ENCODE measurements at places on chromosomes 2 and 18.

GRCh38 chr2:217849154-217849975 lies 153.4 kb downstream of the TNS1 start:
- DNase-seq = no peak

DNA sequence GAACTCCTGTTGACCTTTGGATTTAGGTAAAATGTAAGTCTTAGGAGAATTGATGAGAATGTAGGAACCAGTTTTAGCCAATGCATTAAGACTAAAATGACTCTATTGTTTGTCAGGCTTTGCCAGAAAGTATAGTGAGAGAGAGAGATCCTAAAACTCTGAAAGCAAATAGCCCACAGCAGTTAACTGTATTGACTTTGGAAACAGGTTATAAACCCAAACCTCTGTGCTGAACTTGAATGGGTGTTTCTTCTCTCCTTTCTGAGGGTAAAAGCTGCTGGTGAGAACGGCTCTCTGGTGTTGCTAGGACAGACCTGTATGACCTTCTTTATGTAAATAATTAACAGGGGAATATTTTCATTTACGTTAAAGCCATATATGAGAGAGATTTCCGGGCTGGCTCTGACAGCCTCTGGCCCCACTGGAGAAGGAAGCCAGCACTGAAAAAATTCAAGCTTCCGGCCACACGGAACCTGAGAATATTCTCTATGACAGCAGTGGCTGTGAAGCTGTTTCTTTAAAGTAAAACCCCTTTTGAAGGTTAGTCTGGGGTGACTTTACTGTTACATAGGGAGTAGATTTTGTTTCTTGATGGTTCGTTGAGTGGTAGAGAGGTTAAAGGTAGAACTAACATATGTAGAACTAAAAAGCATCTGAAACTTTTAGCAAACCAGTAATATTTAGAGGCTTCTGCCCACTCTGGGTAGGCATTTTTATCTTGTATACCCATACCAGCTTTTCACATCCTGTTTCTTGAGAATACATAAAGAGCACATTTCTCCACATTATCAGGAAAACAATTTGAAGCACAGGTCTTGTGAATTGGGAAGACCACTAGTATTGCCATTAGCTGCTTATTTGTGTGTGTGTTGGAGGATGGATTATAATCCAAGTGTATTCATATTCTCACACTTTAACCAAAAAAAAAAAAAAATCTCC lies 123.8 kb downstream of the SPTBN1 start:
- DNase-seq = no peak

DNA sequence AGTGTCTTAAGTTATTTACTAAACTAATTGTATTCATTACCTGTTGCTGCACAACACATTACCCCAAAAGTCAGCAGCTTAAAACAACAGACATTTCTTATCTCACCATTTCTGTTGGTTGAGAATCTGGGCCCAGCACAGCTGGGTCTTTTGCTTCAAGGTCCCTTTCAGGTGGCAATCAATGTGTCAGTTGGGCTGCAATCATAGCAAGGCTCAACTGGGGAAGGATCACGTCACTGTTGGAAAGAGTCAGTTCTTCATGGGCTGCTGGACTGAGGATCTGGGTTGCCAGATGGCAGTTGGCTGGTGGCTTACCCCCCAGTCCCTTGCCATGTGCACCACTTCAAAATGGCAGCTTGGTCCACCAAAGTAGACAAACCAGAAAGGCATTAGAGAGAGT lies 261.2 kb downstream of the SUCLG1 start:
- DNase-seq = no peak

DNA sequence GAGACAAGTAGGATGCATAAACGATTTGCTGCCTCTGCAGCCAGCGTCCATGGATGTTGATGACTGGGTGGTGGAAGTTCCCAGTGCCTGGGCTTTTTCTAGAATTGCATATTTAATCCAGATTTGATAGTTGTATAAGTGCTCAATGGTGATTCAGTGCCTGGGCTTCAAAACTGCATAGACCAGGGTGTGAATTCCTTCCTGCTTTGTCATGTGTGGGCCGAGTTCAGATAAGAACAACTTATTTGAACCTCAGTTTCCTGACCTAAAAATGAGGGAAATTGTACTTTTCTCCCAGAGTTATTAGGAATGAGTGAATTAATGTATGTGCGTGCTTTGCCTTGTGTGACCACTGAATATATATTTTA lies 154.6 kb downstream of the WDSUB1 start:
- peak; percentile 51 for DNase-seq

GRCh38 chr18:28574175-28574574 lies 397.2 kb upstream of the CDH2 start:
- no peak for DNase-seq

DNA sequence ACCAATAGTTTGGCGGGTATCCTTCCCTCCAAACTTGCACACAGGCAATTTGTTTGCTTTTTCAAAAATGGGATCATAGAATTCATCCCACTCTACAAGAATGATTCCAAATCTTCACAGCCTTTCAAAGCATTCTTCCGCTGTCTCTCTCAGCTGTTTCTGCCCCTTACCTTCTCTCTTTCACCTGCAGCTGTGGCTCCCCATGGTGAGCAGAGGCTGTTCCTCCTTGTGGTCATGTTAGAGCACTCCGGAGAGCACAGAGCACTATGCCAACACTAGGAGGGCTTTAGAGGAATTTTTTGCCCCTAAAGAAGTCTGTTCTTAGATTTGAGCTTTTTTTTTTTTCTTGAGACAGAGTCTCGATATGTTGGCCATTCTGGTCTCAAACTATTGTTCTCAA lies 30.4 kb downstream of the MTHFD2 start:
- DNase-seq = no peak

DNA sequence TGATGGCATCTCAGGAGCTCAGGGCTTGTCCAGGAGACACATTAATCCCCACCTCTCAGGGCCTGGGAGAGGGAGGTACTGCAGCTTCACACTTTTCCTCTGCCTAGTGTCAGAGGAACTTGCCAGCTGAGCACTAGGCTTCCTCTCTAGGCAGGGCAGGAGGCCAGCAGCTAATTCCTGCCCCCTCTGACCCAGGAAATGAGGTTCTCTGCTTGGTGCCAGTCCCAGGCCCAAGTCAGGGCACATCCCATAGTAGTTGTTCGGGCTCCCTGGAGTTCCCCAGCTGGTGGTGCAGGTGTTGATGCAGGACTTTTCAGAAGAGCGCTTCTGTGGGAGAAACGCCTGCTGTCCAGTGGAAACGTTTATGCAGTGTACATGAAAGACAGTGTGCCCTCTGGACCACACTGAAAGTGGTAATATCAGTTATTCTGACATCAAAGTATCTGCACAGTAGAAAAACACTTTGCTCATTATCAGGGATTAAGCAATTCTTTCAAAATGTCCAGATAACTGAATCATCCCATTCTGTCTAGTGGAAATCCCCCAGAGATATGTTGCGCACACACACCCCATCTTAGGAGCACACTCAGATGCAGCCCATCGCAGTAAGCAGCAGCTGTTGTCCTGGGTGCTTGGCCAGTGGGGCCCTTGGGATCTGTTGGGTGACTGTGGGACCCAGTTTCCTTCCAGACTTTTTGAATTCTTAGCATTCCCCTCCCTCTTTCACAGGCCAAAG lies 17.8 kb upstream of the SCLY start:
- DNase-seq = no peak

- DNase-seq = no peak
These were observed 124.7 kb upstream of the CAPN13 start for GRCh38 chr2:30931841-30932407.

DNA sequence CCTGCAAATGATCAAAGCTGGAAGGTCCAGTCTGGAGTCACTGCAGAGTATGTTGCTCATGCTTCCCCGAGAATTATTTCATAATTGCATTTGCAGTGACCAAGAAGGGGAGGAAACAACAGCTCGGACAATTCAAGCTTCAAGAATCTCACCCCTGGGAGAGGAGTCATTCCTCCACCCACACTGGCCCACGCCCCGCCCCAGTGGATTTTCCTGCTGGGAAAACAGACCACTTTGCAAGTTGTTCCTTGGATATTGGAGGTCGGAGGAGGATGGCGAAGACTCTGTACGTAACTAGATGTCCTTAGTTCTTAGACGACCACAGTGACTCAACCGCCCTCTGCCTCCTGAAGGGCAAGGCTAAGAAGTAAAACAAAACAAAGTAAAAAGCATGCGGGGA lies 159.4 kb downstream of the TPO start:
- no peak for DNase-seq

DNA sequence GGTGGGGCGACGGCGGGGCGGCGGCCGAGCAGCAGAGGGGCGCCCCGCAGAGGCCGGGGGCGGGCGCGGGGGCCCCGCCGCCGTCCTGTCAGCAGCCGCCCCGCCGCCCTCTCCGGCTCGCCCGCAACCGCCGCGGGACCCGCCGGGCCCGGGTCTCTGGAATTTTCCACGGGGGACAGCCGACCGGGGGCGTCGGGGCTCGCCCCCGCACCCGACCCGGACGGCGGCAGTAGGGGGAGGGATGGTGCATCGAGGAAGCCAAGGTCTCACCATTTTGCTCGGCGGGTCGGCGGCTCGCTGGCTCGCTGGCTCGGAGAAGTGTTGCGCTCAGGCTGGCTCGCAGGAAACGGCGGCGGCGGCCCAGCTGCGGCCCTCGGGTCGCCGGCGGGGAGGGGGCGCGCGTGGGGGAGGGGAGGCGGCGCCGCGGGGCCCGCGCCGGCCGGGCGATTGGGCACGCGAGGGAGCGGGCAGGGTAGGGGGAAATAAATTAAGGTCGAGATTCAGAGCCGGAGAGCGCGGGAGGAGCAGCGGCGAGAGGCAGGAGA lies 405 bp downstream of the PPP3R1 start:
- no peak for DNase-seq

DNA sequence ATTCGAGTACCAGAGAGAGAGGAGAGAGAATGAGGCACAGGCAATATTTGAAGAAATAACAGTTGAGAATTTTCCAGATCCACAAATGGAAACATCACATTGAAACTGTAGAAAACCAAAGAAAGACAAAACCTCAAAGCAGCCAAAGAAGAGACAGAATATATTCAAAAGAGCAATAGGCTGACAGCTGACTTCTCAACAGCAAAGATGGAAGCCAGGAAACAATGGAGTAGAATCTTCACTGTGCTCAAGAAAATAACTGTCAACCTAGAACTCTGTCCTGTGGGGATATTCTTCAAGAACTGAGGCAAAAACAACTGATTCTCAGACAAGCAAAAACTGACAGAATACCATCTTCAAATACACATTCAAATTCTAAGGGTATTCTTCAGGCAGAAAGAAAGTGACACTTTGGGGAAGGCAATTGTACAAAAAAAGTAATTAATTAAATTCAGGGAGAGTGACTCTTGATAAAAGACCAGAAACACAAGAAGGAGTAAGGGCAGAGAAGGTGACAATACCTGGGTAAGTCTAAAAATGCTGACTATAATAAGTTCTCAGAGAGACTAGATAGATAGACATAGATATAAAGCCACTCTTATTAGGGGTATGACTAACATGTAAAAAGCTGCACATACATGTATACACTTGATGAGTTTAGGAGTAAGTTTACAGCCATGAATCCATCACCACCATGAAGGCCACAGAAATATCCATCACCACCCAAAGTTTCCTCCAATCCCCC lies 25.6 kb downstream of the ANKMY1 start:
- DNase-seq = peak; percentile 11

DNA sequence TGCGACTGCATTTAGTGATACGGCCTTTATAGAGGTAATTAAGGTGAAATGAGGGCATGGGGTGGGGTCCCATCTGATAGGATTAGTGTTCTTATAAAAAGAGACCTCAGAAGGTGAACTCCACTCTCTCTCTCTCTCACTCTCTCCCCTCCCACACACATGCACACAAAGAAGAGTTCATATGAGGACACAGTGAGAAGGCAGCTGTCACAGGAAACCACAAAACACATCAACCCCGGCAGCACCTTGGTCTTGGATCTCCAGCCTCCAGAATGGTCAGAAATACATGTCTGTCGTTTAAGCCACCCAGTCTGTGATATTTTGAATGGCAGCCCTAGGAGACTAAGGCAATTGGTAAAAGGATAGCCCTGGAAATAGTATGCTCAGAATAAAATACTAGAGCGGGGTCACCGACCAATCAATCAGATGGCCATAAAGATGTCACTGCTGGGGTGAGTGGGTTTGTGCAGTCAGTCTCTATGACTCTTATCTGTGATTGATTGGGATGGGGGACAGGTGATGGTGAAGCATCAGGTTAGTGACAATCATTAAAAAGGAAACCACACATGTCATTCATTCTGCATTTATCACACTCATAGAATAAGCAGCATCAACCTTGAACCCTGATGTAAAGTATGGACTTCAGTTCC lies 118.9 kb upstream of the POU3F3 start:
- DNase-seq = no peak

DNA sequence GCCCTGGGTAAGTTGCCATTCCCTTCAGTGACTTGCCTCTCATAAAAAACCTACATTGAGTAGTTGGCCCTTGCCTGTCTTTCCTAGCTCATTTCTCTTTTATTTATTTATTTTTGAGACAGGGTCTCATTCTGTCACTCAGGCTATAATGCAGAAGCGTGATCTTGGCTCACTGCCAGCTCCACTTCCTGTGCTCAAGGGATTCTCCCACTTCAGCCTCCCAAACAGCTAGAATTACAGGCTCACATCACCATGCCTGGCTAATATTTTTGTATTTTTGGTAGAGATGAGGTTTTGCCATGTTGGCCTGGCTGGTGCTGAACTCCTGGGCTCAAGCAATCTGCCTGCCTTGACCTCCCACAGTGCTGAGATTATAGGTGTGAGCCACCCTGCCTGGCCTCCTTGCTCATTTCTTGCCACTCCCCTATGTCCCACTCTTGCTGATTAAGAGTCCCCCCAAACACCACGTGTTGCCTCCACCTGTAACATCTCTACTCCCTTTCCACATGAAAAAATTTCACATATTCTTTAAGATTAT lies 12.6 kb downstream of the EVA1A start:
- DNase-seq = peak; percentile 17

GRCh38 chr18:72419914-72420313 lies 124.2 kb downstream of the CBLN2 start:
- no peak for DNase-seq

GRCh38 chr2:231132129-231132528 lies 7.3 kb upstream of the HTR2B start:
- DNase-seq = no peak

- DNase-seq = no peak
These were observed 17.8 kb upstream of the SPAG16 start for GRCh38 chr2:213266421-213266820.

- DNase-seq = no peak
These were observed 63.9 kb upstream of the SMIM21 start for GRCh38 chr18:75491361-75491760.

- no peak for DNase-seq
These were observed 11.6 kb downstream of the RAB12 start for GRCh38 chr18:8620845-8621244.

GRCh38 chr2:119289093-119289492 lies 65.5 kb downstream of the STEAP3 start:
- DNase-seq = no peak

GRCh38 chr18:4276953-4277585 lies 178.0 kb downstream of the DLGAP1 start:
- no peak for DNase-seq

DNA sequence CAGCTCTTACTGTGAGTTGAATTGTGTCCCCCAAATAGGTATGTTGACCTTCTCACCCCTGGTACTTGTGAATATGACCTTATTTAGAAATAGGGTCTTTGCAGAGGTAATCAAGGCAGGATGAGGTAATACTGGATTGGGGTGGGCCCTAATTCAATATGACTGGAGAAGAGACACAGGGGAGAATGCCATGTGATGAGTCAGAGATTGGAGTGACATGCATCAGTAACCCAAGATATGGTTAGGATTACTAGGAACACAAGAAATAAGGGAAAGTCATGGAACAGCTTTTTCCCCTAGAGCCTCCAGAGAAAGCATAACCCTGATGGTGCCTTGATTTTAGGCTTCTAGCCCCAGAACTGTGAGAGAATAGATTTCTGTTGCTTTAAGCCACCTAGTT lies 37.0 kb upstream of the ATP5MC3 start:
- DNase-seq = no peak

GRCh38 chr2:10911291-10912075 lies at the start of gene KCNF1:
Gene KCNF1, plus strand, starts transcription at chr2:10911934. Its CDS starts 493 bp downstream, at chr2:10912427.
- peak; percentile 13 for DNase-seq
